ENCODE measurements at places on chromosomes 5 and 9. TPM values are rescaled to one million over a fixed set of nuclear protein-coding genes. Genes with fewer than 3 reads are reported as not detected.
A peak's percentile ranks its signal among the peaks of the same experiment; 100 is the strongest.

The FAM81B gene
- polyA plus RNA-seq = 0.15 TPM

DNA sequence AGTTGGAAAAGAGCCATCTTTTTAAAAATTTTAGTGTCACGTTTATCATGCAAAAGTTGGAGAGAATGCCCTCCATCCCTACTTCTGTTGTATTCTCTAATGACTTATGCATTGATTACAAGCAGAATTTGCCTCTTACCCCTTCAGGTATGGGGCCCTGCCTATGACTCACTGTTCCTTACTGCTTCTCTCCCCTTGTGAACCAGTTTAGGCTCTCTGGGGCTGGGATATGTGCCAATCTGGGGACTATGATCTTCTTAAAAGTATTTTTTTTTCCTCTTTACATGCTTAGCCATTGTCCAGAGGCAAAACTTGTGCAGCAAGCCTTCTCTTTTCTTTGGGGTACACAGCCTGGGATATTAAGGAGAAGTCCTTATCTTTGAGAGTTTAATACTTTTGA lies 37.4 kb downstream of the CAMK4 start:
- DNase-seq = no peak

GRCh38 chr5:173180331-173180730 lies 36.0 kb downstream of the BNIP1 start:
- DNase-seq = no peak

GRCh38 chr5:173670130-173670651 lies 53.7 kb upstream of the BOD1 start:
- peak; percentile 21 for DNase-seq

The SLC36A2 gene
- polyA plus RNA-seq = not detected

The LCN1 gene
- polyA plus RNA-seq = not detected

GRCh38 chr5:150297934-150298595 lies 4.6 kb downstream of the ARSI start:
- no peak for DNase-seq

The PCDHGB1 gene
- polyA plus RNA-seq = not detected

DNA sequence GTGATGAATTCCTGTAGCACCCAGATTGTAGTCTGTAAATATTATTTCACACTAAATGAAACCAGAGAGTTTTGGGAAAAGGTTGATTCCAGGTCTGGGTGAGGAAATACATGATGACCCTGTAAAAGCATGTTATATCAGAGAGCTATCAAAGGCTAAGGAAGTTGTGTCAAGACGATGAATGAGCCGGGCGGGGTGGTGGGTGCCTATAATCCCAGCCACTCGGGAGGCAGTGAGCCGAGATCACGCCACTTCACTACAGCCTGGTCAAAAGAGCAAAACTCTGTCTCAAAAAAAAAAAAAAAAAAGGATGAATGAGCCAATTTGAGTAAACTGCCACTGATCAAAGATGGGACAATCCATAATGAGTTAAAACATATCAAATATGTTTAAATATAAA lies 29.2 kb downstream of the IL6ST start:
- DNase-seq = no peak

The ANKRD33B gene
- polyA plus RNA-seq = 0.25 TPM

All from small intestine (tissue), 16 donors.